Activated gamma-delta T cell treated with anti-CD3 and anti-CD28 coated beads, Interleukin-2, amount 50 U/mL, for 16 hours (primary cell): ENCODE measurements at places on chromosomes 4 and X.

DNA sequence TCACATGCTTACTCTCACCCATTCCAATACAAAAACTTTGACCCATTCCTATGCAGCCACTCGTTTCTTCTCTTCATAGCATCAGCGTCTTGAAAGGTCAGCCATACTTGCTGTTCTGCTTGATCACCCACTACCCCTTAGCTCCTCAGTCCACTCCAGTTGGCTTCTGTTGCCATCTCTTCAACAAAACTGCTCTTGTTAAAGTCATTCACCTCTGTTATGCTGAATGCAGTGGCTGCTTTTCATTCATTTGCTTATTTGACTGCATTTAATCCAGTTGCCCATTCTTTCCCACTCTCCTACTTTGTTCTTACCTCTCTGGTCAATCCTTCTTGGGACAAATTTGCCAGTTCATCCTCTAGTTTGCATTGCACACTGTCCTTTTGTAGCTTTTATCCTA, 24.9 kb downstream of the CEP135 start:
- DNase-seq = no peak

DNA sequence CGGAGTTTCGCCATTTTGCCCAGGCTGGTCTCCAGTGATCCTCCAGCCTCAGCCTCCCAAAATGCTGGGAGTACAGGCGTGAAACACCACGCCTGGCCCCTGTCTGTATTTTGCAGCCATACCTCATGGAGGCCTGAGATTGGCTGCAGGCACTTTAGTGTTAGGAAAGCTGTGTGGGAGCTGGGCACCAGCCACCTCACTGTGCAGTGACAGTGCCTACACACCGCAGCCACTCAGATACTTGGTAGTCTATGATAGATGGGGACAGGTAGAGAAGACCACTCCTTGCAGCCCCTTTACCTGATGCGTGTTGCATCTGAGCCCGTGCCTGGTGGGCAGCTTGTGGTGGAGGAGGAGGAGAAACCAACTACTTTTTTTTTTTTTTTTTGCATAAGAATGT, 16.3 kb downstream of the SMS start:
- DNase-seq = no peak

- DNase-seq = no peak
These were observed 1456.6 kb downstream of the STIM2 start for GRCh38 chr4:28317221-28317620.

DNA sequence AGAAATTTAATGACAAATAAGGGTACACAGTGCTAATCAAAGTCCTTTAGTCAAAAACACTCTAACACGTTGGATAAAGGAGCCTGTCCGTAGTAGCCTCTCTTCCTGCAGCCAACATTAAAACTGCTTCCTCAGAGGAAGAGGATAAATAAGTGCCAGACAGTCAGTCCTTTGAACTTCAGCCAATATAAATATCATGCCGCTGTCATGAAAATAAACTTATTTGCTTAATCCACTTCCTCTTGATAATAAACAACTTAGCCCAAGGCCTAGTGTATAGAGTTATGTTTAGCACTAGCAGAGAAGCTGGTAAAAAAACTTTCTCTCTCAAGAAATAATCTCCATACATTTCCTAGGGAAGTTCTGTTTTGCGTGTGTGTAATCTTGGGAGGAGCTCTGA, 196.7 kb downstream of the HS3ST1 start:
- DNase-seq = no peak

- no peak for DNase-seq
These were observed 14.2 kb downstream of the CPE start for GRCh38 chr4:165393051-165393450.

DNA sequence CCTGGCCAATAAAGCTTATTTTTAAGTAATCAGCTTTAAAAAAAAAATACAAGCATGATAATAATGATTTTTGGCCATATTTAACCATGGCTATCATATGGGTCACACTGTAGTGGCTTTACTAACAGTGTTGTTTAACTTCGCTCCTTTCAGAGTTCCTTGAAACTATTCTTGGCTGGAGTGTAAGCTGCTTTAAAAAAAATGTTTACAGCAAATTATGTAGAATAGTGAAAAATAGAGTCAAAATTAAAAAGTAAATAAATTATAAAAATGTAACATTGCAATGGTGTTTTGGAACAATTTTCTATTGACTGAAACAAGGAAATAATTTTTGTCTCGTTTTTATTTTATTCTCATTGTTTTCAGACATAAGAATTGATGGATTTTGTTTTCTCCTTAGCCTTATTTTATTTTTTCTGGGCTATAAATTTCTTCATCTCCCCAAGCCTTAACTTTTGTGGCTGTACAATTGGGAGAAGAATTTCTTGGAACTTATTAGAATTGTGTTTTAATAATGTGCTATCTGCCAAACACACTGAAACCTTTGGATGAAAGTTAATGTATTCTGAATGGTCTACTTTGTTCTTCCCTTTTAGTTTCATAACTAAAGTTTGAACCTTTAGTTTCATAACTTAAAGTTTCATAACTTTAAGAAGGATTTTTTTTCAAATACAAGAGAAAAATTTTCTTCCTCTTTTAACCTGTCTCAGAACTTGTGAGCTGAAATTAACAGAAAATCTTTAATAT, 182.0 kb downstream of the ARHGAP24 start:
- DNase-seq = no peak

GRCh38 chr4:114603497-114603896, 4.9 kb downstream of the UGT8 start:
- no peak for DNase-seq

- DNase-seq = no peak
These were observed 207.3 kb upstream of the ANXA10 start for GRCh38 chr4:167885071-167885470.

- DNase-seq = no peak
These were observed 330.3 kb upstream of the EPHA5 start for GRCh38 chr4:66000510-66001117.

- DNase-seq = no peak
These were observed 253.3 kb downstream of the CENPC start for GRCh38 chr4:67292045-67292444.

GRCh38 chr4:91990726-91991125, 313.0 kb upstream of the GRID2 start:
- DNase-seq = no peak

- DNase-seq = no peak
These were observed 21.4 kb downstream of the BEX3 start for GRCh38 chrX:103397707-103398106.

DNA sequence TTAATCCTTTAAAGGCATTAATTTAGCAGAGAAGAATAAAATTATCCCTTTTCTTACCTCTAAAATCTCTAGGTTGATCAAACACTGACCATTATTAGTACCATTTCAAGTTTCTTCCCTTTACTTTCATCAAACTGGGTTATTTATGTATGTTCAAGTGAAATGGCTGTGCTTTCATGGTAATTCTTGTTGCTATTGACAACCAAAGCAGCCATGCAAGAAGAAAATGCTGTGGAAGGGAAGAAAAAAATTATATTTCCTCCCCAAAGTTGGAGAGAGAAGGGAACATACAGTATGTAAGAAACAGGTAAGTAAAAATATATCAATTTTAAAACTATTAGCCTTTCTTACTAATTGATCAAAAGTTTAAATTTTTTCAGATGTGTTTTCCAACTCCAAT, 16.2 kb downstream of the NPNT start:
- DNase-seq = no peak

DNA sequence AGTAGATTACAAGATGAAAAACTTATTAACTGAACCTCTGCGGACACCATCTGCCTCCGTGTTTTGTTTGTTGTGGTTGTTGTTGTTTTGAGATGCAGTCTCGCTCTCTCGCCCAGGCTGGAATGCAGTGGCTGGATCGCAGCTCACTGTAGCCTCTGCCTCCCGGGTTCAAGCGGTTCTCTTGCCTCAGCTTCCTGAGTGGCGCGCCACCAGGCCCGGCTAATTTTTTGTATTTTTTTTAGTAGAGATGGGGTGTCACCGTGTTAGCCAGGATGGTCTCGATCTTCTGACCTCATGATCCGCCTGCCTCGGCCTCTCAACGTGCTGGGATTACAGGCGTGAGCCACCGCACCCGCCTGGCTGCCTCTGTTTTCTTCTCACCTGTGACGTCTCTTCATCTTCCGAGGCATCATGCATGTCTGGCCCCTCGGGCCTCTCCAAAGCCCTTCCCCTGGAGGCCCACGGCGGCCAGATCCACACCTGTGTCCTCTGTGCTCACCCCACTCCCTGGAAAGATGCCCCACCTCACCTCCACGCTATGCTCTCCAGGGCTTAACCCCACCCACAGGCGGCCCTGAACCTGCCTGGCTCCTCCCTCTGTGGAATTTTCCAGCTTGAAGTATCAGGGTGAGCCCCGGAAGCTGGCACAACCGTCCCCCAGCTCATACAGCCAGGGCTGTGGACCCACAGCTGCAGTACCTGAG, 77.0 kb upstream of the MXD4 start:
- DNase-seq = no peak

DNA sequence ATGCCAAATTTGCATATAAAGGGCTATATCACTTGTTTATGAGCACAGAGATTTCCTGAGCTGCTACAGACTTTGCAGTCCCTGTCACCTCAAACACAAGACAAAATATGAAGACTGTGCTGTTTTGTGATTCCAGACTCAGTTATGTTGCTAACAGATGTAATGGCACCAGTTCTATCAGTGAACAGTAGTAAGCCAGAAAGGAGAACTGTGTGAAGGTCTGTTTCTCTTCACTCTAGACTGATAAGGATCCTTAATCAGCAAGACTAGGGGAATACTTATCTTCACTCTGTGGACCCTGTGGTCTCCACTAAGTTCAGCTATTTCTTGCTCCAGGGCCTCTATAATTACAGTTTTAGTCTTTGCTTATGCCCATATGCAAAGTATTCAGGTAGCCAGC, 82.7 kb downstream of the ANXA5 start:
- no peak for DNase-seq

GRCh38 chr4:123297836-123298235, 98.8 kb upstream of the SPRY1 start:
- DNase-seq = no peak

GRCh38 chrX:109783701-109784079, 50.6 kb upstream of the ACSL4 start:
- DNase-seq = no peak

DNA sequence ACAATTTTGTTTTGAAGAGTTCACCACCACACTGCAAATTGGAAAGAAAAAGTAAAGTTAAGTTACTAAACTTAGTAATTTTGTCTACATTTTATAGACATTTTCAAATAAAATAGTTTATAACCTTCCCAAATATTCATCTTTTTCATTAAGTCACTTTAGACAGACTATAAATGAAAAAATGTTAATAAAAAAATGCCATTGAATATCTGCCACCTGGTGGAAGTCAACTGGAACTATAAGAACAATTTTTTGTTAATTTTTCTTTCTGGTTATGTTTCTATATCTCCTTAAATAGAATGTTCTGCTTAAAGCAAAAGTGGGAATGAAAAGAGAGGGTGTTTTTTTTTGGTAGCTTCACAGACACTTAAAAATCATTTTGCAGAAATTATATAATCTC, 534.4 kb upstream of the PCDH10 start:
- no peak for DNase-seq

DNA sequence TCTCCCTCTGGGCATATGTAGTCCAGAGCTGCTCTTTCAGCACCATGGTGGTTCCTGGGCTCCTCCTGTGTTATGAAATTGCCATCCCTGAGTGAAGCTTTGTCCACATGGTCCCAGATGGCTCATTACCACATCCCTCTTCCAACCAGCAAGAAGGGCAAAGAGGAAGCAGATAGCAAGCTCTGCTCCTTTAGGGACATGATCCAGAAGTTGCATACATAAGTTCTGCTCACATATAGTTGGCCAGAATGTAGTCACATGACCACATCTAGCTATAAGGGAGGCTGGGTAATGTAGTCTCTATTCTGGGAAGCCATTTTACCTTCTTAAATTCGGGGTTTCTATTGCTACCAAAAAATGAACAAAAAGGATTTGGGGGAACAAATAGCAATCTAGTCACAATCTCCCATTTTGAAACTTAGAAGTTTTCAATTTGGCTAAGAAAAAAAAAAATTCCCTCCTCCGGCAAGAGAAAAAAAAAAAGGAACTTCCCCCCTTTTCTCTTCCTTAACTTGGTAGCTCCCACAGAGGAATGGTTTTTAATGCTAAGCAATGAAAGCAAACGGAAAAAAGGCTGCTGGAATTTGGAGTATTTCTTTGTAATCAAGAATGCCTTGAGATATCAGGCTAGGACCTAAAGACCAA, 88.2 kb upstream of the USP9X start:
- DNase-seq = no peak

DNA sequence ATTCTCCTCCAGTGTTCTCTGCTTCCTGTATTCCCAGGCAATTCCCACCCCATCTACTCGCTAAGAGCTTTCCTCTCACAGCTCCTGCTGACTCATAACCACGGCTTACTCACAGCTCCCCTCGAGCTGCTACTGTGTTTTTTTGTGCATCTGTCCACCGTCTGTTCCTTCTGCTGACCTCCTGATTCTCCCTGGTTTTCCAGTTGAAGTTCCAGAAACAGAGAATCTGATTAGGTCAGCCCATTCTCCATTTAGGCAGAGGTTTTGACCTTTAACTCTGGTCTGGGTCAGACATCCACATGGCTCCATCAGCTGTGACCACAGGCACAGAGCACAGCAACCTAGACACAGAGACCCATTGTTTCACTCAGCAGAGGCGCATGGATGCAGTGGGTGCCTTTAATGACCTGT, 5.5 kb upstream of the SMIM20 start:
- no peak for DNase-seq

DNA sequence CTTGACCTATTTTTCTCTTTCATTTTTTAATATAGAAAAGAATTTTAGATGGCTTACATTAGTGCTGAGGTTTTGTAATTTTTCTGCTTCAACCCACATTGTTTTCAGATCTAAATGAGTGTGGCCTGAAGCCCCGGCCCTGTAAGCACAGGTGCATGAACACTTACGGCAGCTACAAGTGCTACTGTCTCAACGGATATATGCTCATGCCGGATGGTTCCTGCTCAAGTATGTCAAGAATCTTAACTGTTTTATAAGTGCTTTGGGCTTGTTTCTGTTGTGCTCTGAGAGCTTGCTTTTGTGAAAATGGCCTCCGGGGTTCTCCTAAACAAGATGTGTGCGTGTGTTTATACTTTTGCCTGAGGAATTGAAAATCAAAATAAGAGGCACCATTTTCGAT, 41.6 kb downstream of the NPNT start:
- no peak for DNase-seq

- no peak for DNase-seq
These were observed 7.8 kb upstream of the MFAP3L start for GRCh38 chr4:170033999-170034398.

- DNase-seq = no peak
These were observed 1316.9 kb upstream of the TENM3 start for GRCh38 chr4:180926277-180926676.

DNA sequence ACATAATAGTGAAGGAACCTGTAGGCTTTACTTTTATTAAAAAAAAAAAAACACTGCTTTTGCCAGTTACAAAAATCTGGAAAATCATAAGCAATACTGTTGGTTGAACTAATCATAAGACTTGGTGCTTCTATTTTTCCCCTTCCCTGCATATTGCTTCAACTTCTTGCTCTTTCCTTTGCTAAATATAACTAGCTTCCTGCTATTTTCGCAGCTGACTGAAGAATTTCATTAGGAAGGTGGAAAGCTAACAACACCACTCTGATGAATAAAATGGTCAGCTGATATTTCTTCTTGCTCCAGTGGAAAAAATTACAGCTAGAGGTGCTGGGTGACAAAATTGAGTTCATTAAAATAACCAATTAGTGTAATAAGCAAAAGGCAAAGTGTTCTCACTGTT, 39.3 kb downstream of the MEPE start:
- no peak for DNase-seq
